GF-D8 (cell line): ENCODE measurements at places on chromosomes 1 and 21.

- DNase-seq, result no peak
Measured at GRCh38 chr1:200260597-200261335, 149.1 kb downstream of the ZNF281 start.

GRCh38 chr1:17874231-17874630, 119.1 kb downstream of the ACTL8 start:
- no peak for DNase-seq

DNA sequence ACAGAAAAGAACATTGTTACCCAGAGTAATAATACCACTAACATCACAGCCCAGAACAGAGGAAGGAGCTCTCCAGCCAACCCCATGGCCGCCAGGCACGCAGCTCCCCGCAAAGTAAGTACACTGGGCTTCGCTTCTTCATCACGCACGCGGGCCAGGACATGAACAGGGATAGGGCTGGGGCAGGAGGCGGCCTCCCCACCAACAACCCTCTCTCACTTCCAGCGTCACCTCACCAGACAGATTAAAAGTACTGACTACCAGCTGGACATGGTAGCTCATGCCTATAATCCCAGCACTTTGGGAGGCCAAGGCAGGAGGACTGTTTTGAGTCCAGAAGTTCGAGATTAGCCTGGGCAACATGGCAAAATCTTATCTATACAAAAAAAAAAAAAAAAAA, 78.3 kb downstream of the NPHP4 start:
- no peak for DNase-seq

GRCh38 chr1:26277261-26277661, 2.6 kb upstream of the SH3BGRL3 start:
- DNase-seq, result no peak

DNA sequence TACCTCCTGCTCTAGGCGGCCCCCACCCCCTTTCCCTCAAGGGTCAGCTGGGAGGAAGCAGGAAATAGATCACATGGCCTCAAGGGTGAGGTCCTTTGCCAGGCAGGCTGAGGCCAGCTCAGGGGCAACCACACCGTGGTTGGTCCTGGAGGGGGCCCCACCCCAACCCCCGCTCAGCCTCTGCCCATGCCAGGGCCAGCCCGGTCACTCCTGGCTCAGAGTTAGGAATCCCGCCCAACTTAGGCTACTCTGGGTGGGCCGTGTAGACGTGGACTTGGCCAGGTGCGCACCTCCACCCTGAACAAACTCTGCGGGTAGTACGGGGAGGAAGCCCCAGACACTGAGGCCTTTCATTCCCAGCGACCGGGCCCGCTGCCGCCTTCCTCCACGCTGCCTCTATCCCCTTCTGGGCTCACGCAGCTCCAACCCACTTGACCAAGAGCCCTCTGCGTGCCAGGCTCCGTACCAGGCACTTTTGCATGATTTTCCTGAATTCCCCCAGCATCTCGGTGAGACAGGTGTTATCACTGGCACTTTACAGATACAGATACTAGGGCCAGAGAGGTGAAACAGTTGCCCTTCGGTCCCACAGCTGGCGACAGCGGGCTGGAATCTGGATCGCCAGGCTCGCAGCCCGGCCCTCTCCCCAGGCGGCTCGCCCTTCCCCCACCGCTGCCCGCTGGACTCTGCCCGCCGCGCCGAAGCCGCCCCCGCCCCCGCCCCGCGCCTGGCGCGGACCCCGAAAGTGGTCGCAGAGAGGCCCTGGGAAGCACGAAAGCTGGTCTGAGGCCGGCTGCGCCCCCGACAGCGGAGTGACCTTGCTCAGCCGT, 769 bp downstream of the GALE start:
- DNase-seq, result peak; percentile 17

DNA sequence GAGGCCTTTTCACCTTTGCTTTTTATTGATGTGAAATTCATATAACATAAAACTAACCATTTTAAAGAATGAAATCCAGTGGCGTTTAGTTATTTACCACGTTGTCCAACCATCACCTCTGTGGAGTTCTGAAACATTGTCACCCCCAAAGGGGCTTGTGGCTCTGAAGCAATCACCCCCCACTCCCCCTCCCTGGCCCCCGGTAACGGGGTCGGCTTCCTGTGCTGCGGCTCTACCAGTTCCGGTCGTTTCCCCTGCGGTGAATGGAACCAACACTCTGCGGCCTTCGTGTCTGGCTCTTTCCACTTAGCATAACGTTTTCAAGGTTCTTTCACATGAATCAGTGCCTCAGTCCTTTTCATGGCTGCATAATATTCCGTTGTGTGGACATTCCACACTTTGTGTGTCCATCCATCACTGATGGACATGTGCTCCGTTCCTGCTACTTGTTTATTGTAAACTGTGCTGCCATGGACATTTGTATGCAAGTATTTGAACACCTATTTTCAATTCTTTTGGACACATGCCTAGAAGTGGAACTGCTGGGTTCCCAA, 1.8 kb upstream of the ISG15 start:
- DNase-seq, result peak; percentile 6

GRCh38 chr1:74505928-74506710, 6.3 kb downstream of the LRRC53 start:
- DNase-seq, result no peak

DNA sequence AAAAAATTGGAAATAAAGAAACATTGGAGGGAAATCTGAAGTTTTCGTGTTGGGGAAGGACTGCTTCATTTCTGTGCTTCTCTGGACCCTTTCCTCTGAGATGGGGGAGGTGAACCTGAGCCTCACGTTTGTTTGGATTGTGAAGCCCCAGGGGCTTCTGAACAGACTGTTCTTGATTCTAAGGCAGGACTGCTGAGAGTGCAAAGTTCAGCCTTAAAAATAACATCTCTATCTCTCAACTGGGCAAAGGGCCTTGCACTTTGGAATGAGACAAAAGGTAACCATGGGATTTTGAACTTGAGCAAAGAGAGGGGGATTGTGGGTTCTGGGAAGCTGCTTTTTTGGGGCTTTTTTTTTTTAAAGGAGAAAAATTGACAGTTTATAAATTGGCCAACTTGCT, 45.0 kb downstream of the GPR88 start:
- no peak for DNase-seq

DNA sequence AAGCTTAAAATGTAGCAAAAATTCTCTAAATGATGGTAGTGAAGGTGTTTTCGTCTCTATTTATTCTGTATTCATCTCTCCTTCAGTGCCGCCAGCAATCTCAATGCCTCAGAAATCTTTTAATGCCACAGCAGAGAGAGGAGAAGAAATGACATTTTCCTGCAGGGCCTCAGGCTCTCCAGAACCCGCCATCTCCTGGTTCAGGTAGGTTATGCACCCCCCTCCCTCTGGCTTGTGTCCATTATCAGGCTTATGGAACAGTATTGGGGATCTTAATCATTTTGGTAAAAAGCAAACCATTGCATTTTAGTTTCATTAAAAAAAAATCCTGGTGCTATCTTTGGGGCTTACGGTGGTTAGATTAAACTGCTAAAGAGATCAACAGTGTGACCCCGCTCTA, 326.1 kb downstream of the NCAM2 start:
- DNase-seq, result no peak

DNA sequence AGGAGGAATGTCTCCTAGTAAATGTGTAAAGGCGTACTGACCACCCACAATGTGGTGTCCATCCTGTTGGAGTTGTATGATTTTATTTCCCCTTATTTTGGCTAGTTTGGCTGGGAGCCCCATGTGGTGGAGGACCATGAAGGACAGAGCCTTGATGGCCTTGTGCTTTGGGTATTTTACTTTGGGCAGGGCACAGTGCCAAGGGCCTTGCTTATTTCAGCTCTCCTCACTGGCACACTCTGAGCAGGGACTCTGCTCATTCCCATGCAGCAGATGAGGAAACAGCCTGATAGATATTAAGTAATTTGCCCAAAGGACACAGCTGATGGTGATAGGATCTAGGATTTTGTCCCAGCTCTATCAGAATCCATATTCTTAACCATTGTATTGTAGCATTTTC, 50.2 kb downstream of the SMYD2 start:
- no peak for DNase-seq

DNA sequence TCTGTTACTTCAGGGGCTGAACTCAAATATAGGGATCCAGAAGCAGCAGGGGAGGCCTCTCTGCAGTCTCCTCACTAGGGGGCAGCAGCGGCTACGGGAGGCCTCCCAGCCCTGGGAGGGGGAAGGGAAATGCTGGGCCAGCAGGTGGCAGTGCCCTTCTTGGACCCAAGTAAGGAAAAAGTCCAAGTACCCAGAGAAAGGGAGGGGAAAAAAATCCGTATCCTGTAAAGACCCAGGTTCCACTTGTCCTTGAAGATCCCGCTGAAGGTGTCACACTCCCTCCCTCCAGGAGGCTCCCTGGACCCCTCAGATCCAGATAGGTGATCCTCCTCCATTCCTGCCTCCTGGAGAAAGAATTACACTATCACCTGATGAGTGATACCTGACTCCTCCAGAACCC, 14.1 kb upstream of the NUAK2 start:
- DNase-seq, result peak; percentile 21

DNA sequence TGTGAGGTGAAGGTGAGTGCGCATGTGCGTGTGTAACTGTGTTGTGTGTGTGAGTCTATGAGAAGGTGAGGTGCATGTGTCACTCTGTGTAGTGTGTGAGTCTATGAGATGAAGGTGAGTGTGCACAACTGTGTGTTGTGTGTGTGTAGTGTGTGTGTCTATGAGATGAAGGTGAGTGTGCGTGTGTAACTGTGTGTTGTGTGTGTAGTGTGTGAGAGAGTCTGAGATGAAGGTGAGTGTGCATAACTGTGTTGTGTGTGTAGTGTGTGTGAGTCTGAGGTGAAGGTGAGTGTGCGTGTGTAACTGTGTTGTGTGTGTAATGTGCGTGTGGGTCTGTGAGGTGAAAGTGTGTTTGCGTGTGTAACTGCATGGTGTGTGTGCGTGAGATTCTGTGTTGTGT, 154.0 kb downstream of the FOXD2 start:
- DNase-seq, result no peak

GRCh38 chr1:203523667-203524066, 29.7 kb downstream of the OPTC start:
- no peak for DNase-seq

- DNase-seq, result no peak
Measured at GRCh38 chr21:37337179-37337578, 29.4 kb upstream of the DYRK1A start.

DNA sequence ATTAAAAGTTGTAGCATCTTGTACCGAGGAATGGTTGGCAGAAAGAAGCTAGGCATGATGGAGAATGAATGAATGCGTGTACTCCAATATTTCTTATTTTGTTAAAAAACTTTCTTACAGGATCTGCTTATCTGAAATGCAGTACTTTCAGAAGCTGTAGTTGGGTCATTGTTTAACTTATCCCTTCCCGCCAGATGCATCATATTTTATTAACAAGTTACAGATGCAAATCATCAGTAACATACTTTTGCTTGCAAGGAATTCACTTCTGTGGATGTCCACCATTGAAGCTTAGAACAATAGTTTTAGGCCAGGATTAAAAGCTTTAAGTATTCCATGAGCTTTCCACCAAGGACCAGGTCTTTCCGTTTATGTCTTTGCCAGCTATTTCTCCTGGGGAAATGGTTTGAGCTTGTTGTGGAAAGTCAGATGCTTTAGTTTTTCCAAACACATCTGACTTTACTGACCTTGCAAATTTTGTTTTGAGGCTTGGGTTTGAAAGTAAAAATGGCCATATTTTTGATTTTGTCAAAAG, 65.4 kb downstream of the PATJ start:
- no peak for DNase-seq

GRCh38 chr1:55311057-55311641, 96.0 kb upstream of the USP24 start:
- DNase-seq, result no peak

GRCh38 chr1:35833395-35833794, 25.6 kb downstream of the AGO4 start:
- DNase-seq, result no peak

DNA sequence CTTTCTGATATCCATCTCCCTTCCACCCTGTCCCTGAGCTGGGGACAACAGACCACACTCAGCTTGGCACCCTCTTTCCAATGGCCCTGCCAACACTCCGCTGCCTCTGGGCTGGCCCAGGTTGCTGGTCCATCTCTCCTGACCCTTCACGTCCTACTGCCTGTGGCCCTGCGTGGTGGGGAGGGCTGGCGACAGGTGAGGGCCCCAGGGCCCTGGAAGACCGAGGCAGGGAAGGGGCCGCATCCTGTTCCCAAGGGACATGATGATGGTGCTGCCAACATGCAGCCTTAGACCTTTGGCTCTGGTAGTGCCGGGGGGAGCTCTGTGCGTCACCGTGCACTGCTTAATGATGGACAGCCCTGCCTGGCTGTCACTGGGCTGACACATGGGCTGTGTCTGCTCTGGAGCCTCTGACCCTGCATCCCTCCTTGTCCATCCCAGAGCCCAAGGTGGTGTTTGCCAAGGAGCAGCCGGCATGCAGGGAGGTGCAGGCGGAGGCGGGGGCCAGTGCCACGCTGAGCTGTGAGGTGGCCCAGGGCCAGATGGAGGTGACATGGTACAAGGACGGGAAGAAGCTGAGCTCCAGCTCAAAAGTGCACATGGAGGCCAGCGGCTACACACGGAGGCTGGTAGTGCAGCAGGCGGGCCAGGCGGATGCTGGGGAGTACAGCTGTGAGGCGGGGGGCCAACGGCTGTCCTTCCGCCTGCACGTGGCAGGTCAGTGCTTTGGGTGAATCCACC, 65.2 kb downstream of the OBSCN start:
- no peak for DNase-seq

DNA sequence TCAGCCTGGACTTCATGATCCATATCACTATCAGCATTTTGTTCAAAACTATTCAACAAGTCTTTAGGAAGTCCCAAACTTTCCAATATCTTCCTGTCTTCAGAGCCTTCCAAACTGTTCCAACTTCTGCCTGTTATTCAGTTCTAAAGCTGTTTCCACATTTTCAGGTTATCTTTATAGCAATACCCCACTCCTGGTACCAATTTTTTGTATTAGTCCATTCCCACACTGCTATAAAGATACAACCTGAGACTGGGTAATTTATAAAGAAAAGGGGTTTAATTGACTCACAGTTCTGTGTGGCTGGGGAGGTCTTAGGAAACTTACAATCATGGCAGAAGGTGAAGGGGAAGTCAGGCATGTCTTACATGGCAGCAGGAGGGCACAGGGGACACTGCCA, 18.3 kb upstream of the DNAH14 start:
- DNase-seq, result no peak

GRCh38 chr1:233379869-233380438, 52.4 kb downstream of the MAP3K21 start:
- DNase-seq, result no peak

GRCh38 chr1:207579436-207579799, 65.5 kb upstream of the CR1L start:
- no peak for DNase-seq

DNA sequence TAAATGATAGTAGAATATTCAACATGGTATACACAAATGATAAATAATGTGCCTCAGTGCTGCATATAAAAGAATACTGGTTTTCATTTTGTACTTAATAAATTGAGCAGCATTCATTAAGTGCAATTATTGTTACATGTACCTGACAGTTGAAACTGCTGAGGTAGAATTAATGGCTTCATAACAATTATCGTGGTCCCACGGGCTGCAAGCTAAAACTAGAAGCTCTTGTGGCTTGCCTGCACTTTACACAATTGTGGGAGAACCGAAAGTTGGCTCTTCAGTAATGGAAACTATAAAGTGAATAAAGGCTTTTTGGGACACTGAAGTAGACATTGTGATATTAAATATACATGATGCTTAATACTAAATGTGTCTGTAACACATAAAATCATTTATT, 23.2 kb downstream of the INSL5 start:
- DNase-seq, result no peak
